ENCODE measurements at places on chromosomes 1 and 21.

GRCh38 chr1:61052395-61053225, 29.8 kb upstream of the NFIA start:
- no peak for DNase-seq

- no peak for DNase-seq
Observed at GRCh38 chr21:32560896-32561295, 24.4 kb downstream of the TCP10L start.

GRCh38 chr1:37288900-37289299, 185.5 kb upstream of the ZC3H12A start:
- no peak for DNase-seq

DNA sequence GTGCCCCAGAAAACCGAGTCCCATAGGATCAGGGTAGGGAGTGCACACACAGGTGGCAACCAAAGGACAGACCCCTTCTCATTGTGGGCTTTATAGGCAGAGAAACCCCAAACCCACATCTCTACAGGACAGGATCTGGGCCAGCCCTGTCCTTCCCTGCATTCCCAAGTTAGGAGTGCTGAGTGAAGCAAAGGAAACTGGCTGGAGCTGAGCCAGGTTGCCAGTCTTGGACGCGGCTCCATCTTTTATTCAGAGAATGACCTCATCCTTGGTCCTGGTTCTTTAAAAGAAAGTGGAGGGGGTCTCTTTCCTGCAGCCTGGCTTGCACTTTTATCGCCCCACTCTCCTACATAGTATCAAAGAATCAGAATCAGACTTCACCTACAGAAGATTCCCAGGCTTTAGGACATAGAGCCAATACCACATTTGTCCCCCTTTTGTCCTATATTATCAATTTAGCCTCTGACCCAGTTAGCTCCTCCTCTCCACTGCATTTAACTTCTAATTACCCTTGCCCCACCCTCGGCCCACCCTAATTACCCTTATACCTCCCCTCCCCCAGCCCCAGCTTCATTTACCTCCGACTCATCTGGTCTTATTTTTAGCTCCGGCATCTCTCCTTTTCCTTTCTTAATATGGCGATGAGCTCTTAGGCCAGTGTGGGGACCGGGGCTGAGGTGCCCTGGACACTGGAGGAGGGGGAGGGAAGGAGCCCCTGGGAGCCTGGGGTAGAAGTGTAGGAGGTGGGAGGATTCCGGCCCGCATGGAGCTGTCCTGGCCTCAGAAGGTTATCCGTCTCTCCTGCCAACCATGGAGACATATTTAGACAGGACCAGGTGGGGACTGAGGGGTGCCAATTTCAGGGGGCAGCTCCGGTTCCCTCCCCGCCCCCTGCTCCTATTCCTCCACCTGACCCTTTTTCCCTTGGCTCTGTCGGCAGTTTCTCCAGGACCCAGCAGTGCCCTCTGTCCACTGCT, at the start of gene CASQ1:
TSS of gene CASQ1 (plus strand) at position 927 of the 977 bp plus-strand sequence. CDS start 177 bp downstream, outside the sequence.
- no peak for DNase-seq

DNA sequence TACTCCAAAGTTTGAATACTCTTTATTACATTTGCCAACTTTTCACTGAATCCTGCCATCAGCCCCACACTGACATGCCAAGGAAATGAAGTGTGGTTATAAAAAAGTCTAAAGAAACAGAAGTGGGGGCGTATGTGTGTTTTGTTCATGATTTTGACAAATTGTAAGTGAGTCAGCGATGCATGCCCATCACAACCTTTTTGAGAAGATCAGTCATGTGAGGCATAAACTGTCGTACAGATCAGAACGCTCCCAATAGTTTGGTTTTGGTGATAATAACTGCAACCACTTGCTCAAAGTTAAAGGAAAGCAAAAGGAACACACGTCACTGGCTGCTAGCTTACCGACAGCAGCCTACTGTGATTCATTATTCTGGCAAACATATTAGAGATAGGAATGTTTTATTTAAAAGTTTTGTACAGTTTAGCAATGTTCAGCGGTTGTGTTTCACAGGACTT, 95.6 kb downstream of the RGS2 start:
- no peak for DNase-seq

DNA sequence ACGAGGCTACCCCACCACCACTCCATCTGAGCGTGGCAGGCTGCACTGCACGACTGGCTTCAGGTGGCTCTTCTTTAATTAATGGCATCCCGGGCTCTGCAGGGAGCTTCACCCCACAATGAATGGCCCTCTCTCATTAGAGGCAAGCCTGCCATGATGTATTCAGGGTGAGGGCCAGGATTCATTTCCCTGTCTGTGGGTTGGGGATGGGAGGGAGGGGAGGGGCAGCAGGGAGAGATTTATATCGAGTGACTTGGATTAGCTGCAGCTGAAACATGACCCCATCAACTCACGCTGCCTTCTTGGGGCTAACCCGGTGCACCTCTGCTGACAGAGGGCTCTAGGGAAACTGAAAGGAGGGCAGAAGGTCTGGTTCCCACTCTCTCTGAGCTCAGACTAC, 54.2 kb downstream of the ERI3 start:
- no peak for DNase-seq

DNA sequence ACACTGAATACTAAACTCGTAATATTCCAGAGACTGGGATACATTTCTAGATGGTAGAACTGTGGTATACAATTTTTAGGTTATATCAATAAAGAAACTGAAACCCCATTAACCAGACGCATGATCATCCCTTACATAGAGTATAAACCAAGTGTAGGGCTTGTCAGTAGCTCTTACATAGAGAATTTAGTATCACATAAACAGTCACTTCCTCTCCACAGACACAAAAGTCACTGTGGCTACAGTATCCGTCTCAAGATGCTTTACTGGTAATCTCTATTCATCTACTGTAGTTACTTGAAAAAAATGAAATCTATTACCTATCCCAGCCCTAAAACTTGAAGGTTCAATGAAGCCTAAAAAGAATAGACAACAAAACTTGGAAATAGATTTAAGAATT, 252.3 kb upstream of the TMPRSS15 start:
- DNase-seq, result no peak

- DNase-seq, result no peak
Observed at GRCh38 chr1:57423656-57424211, at the start of gene DAB1. TSS of gene DAB1 (minus strand) at chr1:57424060. CDS start at chr1:57291030, 133,030 bp downstream.

GRCh38 chr1:4109628-4109940, 209.5 kb upstream of the C1orf174 start:
- no peak for DNase-seq

- no peak for DNase-seq
Observed at GRCh38 chr1:73755649-73756048, 442.3 kb downstream of the LRRIQ3 start.

DNA sequence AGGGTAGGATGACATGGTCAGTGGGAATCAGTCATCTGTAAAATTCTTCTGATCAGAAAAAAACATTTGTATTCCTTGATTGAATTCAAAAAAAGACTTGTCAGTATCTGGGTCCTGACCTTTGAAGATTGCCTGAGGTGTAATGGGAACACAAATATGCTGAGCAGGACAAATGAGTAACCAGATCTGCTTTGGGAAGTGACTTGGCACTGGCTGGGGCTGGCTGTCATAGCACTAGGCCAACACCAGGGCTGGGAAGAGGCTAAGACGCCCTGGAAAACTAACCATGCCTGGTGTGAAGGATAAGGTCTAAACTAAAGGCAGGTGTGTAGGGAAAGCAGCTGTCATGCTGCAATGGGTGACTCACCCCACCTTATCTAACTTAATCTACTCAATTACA, 452.9 kb upstream of the BEND5 start:
- DNase-seq, result no peak
